Muscle of leg (tissue), 16 donors: ENCODE measurements at places on chromosomes 16 and 17. TPM values are rescaled to one million over a fixed set of nuclear protein-coding genes. Genes with fewer than 3 reads are reported as not detected.

RAB26 gene
- total RNA-seq: 0.40 TPM

CFAP119 gene
- total RNA-seq: 1.8 TPM

SLC12A3 gene
- total RNA-seq: 0.04 TPM

XYLT1 gene
- total RNA-seq: 6.1 TPM

SOX8 gene
- 31.1 TPM for total RNA-seq

KRT39 gene
- total RNA-seq: 3.8 TPM

- no peak for DNase-seq
Measured at GRCh38 chr16:15782573-15783365, 74.1 kb downstream of the MYH11 start.

- no peak for DNase-seq
Measured at GRCh38 chr16:84088695-84089395, 27.9 kb downstream of the MBTPS1 start.

- peak; percentile 44 for DNase-seq
Measured at GRCh38 chr16:14301169-14302030, 230.3 kb downstream of the MRTFB start.

DNA sequence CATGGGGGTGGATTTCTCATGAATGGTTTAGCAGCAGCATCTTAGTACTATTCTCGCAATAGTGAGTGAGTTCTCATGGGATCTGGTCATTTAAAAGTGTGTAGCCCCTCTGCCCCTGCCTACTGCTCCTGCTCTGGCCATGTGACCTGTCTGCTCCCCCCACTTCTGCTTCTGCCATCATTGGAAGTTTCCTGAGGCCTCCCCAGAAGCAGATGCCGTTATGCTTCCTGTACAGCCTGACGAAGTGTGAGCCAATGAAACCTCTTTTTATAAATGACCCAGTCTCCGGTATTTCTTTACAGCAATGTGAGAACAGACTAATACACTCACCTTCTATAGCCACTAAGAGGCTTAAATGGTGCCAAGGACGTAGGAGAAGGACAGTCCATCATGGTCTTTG is 51.5 kb downstream of the NOL11 start:
- DNase-seq: no peak

DNA sequence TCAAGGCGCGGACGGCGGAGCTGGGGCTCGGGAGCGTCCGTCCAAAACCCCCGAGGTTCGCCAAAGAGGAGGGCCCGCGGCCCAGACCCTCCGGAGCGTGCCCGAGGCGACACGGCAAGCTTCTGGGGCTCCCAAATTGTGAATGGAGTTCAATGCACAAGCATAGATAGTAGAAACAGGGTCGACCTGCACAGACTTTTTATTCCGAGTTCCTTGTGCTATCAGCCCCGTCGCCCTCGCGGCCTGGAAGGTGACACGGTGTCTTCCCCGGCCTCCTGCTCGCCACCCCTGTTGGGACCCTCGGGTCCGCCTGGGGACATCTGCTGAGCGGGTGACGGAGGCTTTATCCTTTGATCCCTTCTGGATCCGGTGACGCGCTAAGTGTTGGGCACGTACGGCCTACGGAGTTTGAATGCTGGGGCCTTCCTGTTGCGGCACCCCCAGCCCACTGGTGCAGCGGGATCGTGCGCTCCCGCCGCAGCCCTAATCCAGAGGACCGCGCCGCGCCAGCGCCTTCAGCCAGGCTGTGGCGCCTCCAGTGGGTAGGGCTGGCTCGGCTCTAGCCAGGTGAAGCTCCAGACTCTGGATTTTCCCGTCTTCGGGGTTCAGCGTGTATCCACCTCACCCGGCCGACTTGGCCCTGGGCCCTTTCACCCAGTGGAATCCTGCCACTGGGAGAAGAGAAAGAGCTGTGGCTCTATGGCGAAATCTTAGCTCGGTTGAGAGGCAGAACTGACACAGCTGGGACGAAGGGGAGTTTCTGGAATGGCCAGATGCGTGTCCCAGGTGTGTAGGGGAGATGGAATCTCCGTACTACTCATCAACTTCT is 17.0 kb upstream of the NTN1 start:
- no peak for DNase-seq

- DNase-seq: no peak
Measured at GRCh38 chr17:45342306-45342705, 25.5 kb upstream of the MAP3K14 start.

GRCh38 chr17:1493291-1493980 is 950 bp upstream of the MYO1C start:
- no peak for DNase-seq

DNA sequence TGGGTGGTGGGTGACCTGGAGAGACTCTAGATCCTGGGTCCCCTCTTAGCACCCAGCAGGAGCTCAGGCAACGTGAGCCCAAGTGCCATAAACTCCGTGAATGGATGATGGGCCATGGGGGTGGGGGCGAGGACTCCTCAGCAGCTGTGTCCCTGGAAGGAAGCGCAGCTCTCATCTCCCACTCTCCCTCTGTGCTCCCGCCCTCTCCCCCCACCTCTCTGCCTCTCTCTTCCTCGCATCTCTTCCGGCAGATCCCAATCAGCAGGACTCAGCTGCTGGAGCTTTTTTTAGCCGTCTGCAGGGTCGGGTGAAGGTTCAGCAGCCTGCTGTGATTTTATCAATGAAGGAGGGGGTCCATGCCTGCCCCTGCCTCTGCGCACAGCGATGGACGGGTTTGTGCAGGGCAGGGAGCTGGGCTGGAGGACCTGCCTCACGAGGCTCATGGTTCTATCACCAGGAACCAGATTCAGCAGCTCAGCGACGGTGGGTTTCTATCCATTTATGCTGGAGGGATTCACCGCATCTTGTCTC is 8.3 kb downstream of the CCR7 start:
- DNase-seq: peak; percentile 91

DNA sequence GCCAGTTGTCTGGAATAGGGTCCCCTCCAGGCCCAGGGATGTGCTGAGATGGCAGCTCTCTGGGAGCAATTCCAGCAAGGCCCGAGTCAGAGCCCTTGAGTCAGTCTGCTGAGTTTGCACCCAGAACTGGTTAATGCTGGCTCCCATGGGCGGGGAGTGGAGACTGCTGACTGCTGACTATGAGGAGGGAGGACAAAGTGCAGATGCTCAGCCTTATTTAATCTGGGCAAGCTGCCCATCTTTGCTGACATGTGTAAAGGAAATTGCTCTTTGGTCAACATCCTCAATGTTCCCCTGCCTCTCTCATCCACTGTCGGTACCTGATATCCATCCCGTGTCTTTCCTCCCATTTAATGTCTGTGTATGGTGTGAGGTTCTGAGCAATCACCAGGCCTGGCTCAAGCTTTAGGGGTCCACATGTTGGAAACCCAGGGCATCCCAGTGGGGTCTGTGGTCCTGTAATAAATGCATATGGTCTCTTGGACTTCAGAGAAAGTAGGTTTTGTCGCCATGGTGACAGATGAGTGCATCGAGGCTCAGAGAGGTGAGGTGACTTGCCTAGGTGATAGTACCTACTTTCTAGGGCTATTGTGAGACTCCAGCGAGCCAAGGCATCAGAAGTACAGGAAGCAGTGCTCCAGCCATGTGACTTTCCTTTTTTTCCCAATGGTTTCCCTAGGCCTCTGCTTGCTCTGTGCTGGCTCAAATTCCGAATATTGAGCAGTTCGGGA is 20.0 kb upstream of the RNF135 start:
- DNase-seq: peak; percentile 94

DNA sequence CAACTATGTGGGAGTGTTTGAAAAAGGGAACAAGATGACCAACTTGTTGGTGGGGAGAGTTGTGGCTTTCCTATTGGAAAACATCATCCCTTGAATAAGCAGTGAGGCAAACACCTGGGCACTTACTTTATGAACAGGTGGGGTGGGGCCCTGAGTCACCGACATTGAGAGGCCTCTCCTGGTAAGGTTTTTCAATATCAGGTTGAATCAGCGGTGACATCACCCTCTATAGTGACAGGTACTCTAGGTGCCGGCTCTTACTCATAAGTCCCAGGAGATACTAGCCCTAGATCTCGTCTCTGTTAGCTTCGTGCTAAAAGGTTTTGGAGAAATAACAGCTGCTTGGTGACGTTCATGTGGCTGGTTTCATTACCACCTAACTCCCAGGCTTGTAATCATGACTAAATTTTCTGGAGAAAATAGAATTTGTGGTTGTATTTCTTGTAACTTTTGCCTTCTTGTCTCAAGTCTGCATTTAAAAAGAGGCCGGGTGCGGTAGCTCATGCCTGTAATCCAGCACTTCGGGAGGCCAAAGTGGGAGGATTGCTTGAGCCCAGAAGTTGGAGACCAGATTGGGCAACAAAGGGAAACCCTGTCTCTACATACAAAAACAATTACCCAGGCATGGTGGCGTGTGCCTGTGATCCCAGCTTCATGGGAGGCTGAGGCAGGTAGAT is 19.3 kb downstream of the CDH1 start:
- no peak for DNase-seq

DNA sequence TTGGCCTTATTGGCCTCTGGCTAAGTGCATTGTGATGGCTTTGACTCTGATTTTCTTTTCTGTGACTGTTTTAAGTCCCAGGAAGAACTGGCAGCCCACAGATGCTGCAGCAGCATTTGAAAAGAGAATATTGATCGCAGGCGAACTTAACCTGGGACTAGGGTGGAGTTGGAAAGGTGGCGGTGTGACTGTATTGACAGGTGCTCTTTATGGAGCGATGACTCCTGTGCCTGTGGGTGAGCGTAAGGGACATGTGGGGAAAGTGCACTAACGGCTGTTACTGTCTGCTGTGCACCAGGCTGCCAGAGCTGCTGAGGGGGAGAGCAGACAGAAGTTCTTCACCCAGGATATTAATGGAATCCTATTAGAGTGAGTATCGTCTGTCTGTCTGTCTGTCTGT is 21.3 kb downstream of the UBN1 start:
- no peak for DNase-seq

DNA sequence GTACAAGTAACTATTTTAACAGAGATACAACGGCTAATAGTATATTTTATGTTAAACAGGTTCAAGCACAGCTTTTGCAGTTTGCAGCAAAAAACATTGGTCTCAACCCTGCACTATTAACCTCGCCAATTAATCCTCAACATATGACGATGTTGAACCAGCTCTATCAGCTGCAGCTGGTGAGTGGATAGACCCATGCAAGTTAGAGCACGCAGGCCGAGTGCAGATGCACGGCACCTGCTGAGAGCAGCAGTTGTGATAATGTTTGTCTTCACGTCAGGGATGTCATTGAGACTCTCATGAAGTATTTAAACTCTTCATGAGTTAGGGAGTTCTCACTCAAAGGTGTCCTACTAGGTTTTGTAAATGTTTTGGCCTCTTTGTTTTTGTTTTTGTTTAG is 45.6 kb downstream of the TMC6 start:
- DNase-seq: peak; percentile 53

GRCh38 chr16:23342083-23342640 is 40.1 kb downstream of the SCNN1B start:
- DNase-seq: no peak

DNA sequence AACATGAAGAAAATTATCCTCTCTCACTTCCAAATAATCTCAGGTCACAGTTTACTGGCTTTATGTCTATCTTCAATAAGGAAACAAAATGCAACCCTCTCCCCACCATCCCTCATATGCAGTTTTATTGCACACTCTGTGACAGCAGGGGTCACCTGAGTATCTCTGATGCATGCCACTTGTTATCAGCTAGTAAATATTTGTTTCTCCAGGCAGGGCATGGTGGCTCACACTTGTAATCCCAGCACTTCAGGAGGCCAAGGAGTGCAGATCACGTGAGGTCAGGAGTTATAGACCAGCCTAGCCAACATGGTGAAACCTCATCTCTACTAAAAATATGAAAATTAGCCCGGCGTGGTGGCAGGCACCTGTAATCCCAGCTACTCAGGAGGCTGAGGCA is 61.1 kb downstream of the ADAMTS18 start:
- DNase-seq: no peak

GRCh38 chr17:28119560-28119959 is 77.1 kb downstream of the NLK start:
- DNase-seq: no peak
